ENCODE measurements at places on chromosomes 2 and 18.

DNA sequence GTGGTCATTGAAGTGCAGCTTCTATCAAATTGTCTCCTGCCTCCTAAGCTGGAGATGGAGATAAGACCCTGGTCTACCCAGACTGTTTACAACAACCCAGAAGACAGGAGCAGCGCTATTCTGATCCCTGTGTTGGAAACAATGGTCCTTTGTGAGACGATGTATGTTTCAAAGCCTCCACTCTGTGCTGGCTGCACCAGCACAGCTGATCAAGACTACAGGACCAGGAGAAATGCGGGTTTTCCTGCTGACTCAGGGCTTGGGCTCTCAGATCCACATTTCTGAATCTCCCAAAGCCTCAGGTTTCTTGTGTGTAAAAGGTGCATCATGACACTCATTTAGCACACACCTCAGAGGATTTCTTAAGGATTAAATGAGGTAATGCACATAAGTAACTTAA, 92.0 kb downstream of the POU3F3 start:
- no peak for DNase-seq

- no peak for DNase-seq
Measured at GRCh38 chr18:58078889-58079573, 35.0 kb downstream of the NEDD4L start.

DNA sequence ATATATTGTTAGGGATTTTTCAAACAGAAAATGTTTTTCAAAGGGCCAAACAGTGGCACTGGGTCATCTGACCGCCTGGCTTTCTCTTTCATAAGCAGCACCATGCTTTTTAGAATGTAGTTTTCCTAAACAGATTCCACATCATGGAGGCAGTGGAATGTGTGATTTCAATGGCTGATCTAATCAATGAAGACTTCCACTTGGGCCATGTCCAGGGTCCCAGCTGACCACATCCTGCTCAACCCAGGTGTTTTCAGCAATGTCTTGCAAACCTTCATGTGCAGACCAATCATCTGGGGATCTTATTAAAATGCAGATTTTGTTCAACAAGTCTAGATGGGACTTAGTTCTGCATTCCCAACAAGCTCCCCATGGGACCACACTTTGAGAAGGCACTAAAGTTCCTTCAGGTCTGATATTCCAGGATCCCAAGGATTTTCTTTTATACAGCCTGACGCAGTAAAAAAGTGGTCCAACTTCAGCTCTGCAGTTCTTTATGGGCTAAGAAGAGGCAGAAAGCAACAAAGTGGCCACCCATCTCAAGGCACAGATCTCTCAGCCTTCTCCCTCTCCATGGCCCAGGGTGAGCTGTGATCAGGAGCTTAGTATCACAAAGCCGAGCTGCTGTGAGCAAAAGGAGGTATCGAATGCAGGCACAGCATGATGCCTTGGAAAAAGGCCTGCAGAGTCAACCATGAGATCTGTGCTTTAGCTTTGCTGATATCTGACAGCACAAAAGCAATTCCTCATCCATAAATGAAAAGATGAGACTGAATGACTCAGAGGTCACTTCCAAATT, 3.7 kb downstream of the ALKAL2 start:
- no peak for DNase-seq

DNA sequence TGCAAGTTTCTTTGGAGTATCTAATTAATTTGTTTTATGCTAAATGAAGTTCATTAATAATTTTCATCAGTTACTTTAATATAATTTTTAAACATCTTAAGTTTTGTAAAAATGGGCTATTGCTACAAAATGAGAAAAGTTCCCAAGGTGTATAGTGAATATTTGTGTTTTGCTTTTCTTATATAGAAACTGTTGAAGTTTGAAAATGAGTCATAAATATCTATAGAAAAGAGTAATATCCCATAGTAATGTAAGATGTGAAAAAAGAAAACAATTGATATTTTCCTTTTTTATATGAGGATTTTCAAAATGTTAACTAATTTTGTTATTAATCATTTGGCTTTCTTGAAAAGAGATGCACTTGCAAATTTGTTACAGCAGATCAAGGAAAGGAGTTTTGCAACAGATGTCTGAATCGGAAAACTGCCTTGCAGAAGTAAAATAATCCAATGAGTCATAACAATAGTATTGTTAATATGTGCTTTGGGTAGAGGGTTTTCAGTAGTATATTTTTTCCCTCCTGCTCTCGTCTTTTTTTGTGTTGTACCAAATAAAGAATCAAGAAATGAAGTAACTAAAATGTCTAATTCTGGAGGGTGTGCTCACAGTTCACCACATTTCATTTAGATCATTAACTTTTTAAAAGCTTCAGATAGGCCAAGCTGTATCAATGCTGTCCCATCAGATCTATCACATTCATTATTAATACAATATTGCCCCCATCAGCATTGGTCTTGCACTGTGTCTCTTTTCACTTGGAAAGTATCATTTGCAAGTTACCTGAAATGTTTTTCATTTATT, 15.5 kb downstream of the DUSP19 start:
- DNase-seq, result no peak

DNA sequence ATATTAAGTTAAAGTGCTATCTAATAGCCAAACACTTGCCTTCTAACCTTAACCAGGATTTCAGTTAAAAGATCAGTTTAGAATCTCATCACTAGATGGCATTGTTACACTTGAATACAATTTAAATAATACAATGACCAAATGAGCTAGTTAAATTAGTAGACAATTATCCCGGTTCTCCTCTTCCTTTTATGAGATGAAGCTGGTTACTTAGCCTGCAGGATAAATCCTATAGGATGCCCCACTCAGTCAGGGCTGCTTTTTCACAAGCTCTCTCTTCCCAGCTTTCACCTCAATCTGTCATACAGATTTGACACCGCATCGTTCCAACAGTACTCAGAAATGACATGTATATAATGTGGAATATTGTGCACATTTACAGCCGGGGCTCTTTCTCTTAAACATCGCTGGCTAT, 678.8 kb downstream of the KCNJ3 start:
- no peak for DNase-seq

DNA sequence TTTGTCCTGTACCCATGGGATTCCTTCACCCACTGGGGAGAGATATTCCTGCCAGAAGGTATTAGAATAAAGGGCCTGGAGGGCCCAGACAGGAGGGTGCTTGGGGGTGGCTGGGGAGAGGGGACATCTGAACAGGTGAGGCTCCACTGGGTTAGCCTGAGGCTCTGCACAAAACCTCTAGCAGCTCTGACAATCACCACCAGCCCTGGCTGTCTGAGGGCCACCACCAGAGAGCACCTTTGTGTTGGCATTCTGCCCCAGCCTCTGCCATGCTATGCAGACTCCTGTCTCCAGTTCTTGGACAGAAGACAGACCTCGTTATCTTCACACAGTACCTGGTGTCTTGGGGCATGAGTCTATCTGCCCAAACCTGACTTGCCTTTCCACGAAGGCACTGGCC, 25.3 kb downstream of the SLC16A14 start:
- DNase-seq, result no peak

- no peak for DNase-seq
Measured at GRCh38 chr2:164599954-164600589, 21.2 kb downstream of the GRB14 start.

DNA sequence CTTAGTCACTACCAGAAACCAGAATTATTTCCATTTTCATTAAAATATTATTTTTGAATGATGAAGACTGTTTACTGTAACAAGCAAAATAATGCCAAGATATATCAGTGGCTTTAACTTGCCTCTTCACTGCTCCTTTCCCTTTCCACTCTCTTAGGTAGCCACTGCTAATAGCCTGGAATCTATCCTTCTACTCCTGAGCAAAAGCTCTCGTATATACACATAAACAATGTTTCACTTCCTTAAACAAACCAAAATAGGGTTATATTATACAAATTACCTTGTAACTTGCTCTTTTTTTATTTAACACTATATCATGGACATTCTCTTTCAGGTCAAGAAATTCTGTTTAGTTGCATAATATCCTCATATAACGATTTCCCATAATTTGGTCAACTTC, 20.8 kb downstream of the IMMT start:
- DNase-seq, result no peak

GRCh38 chr18:998936-999335, 94.3 kb downstream of the ADCYAP1 start:
- DNase-seq, result no peak

GRCh38 chr18:6994771-6995430, 122.7 kb downstream of the LAMA1 start:
- DNase-seq, result no peak

GRCh38 chr2:68907232-68907919, 36.2 kb upstream of the BMP10 start:
- no peak for DNase-seq

DNA sequence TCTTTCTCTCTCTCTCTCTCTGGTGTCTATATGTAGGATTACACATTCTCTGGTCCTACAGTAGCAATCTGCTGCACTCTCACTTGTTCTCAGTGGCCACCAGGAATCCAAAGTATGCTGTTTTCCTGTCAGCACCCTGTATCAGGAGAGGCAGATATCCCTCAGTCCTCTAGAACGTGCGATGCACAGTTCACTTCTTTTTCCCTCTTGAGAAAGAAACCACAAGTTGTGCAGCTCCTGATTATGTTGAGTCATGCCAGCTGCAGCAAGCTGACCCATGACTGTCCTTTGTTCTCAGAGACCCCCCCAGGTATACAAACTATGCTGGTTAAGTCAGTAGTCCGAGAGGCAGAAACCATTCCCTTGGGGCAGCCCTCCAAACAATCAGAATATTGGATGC, 54.6 kb downstream of the LANCL1 start:
- DNase-seq, result no peak

DNA sequence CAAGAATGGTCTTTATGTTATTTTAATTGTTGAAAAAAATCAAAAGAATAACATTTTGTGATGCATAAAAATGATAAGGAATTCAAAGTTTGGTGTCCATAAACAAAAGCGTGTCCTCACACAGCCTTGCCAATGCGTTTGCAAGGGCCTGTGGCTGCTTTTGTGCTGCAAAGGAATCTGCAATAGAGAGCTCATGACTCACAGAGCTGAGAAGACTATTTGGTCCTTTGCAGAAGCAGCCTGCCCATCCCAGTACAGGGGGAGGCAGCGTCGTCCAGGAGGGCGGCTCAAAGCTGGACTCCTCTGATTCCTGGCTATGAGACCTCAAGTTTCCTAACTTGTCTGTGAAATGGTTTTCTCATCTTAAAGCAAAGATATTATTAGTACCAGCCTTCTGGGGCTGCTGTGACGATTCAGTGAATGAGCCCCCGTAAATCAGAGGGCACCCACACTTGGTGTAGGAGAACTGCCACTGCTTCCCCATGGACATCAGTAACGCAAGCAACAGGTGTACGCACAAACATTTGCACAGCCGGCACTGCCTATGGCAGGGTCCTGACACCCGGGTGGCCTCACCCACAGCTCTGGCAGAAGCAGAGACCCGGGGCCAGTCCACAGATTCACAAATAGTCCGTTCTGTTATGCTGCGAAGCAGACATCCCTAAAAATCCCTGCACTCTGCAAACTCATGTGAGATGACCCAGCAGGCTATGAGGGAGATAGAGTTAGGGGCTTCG, 70.6 kb upstream of the ASAP2 start:
- DNase-seq, result no peak

DNA sequence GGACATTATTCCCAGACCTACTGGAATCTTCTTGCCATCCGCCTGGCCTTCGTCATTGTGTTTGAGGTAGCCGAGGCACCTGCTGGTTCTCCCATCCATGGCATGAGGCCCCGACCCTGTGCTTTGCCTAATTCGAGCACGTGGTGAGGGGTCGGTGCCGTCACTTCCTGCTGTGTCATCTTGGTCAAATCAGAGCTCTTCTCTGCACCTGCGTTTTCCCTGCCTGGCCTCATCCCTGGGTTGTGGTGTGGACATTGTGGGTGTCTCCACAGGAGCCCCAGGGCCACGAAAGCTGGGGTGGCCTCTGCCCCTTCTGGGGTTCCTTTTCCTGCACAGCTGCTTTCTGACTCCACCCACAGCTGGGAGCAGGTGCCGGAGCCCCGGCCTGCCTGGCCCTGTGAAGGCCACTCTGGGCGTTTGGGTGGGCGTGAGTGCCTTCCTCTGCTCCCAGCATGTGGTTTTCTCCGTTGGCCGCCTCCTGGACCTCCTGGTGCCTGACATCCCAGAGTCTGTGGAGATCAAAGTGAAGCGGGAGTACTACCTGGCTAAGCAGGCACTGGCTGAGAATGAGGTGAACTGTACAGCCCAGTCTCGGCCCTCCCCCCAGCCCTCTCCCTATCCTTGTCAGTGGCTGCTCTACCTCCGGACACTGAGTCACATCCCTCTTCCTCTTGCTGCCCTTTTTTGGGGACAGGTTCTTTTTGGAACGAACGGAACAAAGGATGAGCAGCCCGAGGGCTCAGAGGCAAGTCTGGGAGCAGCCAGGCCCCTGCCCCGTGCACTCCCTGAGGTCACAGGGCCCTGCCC, 34.9 kb downstream of the ANO7 start:
- DNase-seq, result no peak

GRCh38 chr2:109582928-109583895, 30.6 kb downstream of the SEPTIN10 start:
- DNase-seq, result no peak

- no peak for DNase-seq
Measured at GRCh38 chr2:219551441-219552381, 7.9 kb downstream of the TMEM198 start.

DNA sequence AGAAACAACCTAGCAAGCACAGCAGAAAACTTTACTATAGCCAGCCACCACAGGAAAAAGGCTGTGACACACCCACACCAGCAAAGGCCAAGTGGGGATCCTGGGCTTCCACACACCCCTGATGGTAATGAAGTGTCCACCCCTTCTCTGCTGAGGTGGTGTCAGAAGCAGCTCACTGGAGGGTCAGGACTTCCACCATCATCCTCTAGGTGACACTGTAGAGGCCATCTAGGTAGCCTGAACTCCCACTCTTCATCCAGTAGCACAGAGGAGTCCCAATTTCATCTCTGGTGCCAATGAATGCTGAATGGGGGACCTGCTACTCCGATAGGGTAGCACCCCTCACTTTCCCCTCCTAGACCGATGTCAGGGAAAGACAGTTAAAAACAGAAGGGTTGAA, 1544.4 kb downstream of the LRP1B start:
- DNase-seq, result no peak

DNA sequence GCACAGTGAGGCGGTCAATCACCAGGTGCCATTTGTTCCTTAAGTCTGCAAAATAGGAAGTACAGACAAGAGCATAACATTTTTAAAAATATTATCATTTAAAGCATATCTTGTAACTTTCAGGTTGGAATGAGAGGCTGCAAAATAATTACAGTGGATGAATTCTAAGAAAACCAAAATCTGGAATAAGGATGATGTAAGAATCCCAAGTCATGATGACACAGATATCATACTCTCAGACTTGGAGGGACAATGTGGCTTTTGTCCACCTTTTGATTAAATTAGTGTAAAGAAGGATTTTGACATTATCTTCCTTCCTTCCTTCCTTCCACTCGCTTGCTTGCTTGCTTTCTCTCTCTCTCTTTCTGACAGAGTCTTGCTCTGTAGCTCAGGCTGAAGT, 244.4 kb downstream of the NAPG start:
- no peak for DNase-seq
